ENCODE measurements at places on chromosomes 5 and 9. TPM values are rescaled to one million over a fixed set of nuclear protein-coding genes. Genes with fewer than 3 reads are reported as not detected.

TAL2 gene
- not detected for total RNA-seq

ZNF879 gene
- 7.1 TPM for total RNA-seq

TMEM174 gene
- total RNA-seq = not detected

KLF4 gene
- total RNA-seq = 22.9 TPM

SAPCD2 gene
- 0.26 TPM for total RNA-seq

PCDHGA6 gene
- 4.8 TPM for total RNA-seq

SLC24A2 gene
- total RNA-seq = under 0.01 TPM

TMEM8B gene
- 3.0 TPM for total RNA-seq

LCN10 gene
- total RNA-seq = not detected

TXN gene
- 355 TPM for total RNA-seq

OSMR gene
- 102 TPM for total RNA-seq

NMUR2 gene
- total RNA-seq = not detected

CDC20B gene
- not detected for total RNA-seq

RPS14 gene
- total RNA-seq = 4,466 TPM

C7 gene
- total RNA-seq = under 0.01 TPM

MEIKIN gene
- not detected for total RNA-seq

LHX6 gene
- not detected for total RNA-seq

NCS1 gene
- 52.0 TPM for total RNA-seq

IL4 gene
- not detected for total RNA-seq

NTMT1 gene
- 33.1 TPM for total RNA-seq

ZFP37 gene
- total RNA-seq = 5.1 TPM
